ENCODE measurements at places on chromosomes 1 and 21.
A peak's percentile ranks its signal among the peaks of the same experiment; 100 is the strongest.

GRCh38 chr1:159000625-159001024, 9.1 kb upstream of the IFI16 start:
- no peak for DNase-seq

- peak; percentile 21 for DNase-seq
These were observed 59.8 kb downstream of the CAPN2 start for GRCh38 chr1:223771814-223772770.

DNA sequence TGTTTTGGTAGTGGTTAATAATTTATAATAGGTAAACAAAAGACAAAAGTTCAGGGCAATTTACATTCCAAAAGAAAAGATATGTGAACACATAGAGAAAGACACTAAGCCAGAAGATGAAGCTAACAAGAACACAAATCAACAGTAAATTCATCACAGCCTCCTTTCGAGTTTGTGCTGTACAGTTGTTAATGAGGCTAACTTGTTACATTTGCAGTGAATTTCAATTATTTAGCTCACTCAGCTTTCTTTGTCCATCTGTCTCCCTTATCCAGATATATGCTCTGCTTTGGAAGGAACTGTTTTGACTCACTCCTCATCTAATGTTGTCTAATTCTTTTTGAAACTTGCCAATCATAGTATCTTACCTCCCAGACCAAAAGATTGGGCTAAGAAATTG, 423.3 kb upstream of the OLFM3 start:
- no peak for DNase-seq

GRCh38 chr1:37161171-37161570, 126.9 kb upstream of the GRIK3 start:
- DNase-seq: no peak

DNA sequence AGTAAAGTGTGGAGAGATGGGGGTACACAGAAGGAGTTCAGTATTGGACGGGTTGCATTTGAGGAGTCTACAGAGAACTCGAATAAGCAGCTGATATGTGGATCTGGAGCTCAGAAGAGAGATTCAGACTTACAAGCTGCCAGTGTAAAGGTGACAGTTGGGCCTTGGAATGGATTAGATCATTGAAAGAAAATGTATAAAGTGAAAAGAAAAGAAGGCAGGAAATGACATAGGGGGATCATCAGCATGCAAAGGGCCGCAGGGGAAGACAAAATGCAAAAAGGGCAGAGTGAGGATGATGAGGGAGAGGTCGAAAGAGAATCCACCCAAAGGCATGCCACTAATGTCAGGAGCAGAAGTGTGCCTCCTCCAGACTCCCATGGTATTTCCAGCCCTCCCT, 273.3 kb downstream of the TNR start:
- no peak for DNase-seq

- DNase-seq: no peak
These were observed 88.1 kb upstream of the JAK1 start for GRCh38 chr1:65054481-65054880.

GRCh38 chr1:153470707-153471106, 10.3 kb upstream of the S100A7 start:
- no peak for DNase-seq

- no peak for DNase-seq
These were observed 53.5 kb upstream of the BACH1 start for GRCh38 chr21:29245104-29245643.

- no peak for DNase-seq
These were observed 80.7 kb upstream of the HP1BP3 start for GRCh38 chr1:20867847-20868246.

GRCh38 chr1:37479255-37480124, 5.1 kb downstream of the ZC3H12A start:
- peak; percentile 80 for DNase-seq

DNA sequence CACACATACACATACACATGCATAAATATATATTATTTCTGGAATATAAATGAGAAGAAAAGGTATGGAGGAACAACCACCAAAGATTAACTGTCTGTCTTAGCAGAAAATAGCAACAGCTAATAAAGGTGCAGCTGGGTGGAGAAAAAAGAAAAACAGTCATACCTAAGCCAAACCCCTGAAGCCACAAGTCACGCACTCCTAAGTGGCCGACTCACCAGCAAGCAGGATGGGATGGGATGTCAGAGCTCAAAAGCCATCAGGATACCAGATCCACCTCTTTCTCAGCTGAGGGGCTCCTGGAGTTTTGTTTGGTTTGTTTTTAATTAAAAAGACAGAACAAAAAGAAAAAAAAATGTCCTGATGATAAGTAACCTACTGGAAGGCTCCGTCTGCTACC, 64.7 kb upstream of the HIVEP3 start:
- no peak for DNase-seq

- DNase-seq: no peak
These were observed 49.1 kb downstream of the ADARB1 start for GRCh38 chr21:45123440-45123839.

- no peak for DNase-seq
These were observed 32.7 kb downstream of the ASH1L start for GRCh38 chr1:155529929-155530328.

- no peak for DNase-seq
These were observed at the start of gene CACNA1E for GRCh38 chr1:181483285-181484195. Gene CACNA1E (plus strand): TSS chr1:181483517. CDS start chr1:181483745, 228 bp downstream.

DNA sequence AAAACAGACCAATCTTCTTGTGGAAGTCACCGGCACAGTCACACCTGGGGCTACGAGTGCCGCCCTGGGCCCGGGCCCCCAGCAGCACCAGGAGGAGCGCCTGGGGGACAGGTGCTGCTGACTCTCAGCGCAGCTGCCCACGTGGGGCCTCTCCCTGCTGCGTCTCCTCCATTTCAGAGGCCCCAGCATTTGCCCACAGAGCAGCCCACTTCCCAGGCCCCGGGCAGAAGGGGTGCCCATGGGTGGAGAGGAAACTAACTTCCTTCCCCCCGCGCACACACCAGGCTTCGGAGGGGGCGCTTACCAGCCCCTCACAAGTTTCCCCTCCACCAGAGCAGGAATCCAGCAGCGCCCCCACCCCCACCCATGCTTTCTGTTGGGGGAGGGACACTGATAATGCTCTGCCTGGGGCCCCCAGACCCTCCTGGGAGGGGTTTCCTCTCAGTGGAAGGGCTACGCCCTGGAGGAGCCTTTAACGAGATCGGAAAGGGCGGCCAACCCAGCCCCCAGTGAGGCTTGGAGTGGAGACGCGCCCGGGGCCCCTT, 440 bp downstream of the TNFRSF25 start:
- DNase-seq: no peak

- no peak for DNase-seq
These were observed 64.4 kb downstream of the FAAP20 start for GRCh38 chr1:2130156-2130555.

- no peak for DNase-seq
These were observed 142.9 kb downstream of the ROR1 start for GRCh38 chr1:63916485-63917360.

DNA sequence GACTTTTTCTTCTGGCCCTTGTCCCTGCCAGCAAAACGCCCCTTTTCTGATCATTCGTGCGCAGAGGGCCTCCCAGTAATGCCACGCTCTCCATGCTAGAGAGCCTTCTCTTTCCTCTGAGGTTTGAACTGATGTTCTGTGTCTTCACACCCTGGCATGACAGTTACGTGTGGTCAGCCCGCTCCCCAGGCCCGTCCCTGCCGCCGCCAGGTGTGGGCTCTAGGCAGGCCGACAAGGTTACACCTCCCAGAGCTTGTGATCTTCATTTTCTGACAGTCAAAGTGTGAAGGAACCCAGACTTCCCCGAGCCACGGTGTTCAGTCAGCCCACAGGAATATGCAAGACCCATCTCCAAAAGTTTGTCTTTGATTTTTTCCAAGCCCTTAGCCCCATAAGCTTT, 265.6 kb downstream of the TM2D1 start:
- DNase-seq: no peak

Measured in hematopoietic multipotent progenitor cell treated with erythropoietin and hydrocortisone succinate and interleukin-3 and kit ligand, for 17 days (in vitro differentiated cells).